Upper lobe of left lung (tissue), 6 donors: ENCODE measurements at places on chromosomes 4 and X. TPM values are rescaled to one million over a fixed set of nuclear protein-coding genes. Genes with fewer than 3 reads are reported as not detected.

DNA sequence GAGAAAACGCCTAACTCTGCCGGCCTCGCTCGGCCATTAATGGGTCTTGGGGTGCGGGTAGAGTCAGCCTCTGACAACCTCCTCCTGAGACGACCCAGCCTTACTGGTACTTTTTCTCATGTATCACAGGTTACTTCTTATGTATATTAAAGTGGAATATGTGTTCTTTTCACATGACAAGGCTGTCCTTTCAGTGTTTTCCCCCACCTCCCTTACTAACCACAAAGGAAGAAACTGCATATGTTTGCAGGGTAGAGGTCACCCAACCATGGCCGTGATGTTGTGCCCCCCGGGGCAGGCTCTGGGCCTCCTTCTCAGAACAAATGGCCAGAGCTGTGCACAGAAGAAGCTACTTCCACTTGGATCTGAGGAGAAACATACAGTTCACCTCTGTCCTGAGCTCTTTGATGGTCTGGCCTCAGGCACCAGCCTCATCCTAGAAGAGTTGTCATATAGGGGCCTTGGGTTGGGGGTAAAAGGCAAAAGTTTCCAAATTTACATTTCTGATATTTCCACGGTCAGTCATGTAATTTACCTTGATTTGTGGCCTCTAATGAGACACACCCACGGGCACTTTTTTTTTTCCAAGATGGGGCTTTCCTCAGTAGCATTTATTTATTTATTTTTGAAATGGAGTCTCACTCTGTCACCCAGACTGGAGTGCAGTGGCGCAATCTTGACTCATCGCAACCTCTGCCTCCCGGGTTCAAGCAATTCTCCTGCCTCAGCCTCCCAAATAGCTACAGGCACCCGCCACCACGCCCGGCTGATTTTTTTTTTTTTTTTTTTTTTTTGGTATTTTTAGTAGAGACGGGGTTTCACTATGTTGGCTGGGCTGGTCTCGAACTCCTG lies 1.9 kb downstream of the SOWAHD start:
- DNase-seq = no peak

DNA sequence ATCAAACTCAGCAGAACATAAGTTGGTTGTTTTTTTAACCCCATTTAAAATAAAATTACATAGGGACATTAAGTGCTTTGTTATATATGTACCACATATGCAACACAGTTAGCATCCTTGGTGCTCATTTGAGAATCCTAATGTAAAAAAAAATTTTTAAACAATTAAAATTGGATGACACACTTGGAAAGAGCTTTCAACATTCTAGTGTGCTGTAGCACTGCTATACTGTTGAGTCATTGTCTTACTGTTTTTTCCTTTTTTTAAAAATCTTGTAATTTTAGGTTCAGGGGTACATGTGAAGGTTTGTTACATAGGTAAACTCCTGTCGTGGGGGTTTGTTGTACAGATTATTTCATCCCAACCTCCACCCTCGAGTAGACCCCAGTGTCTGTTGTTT lies 12.8 kb downstream of the THAP9 start:
- DNase-seq = no peak

The RTL9 gene
- 0.33 TPM for total RNA-seq

The GPR34 gene
- total RNA-seq = 7.6 TPM

DNA sequence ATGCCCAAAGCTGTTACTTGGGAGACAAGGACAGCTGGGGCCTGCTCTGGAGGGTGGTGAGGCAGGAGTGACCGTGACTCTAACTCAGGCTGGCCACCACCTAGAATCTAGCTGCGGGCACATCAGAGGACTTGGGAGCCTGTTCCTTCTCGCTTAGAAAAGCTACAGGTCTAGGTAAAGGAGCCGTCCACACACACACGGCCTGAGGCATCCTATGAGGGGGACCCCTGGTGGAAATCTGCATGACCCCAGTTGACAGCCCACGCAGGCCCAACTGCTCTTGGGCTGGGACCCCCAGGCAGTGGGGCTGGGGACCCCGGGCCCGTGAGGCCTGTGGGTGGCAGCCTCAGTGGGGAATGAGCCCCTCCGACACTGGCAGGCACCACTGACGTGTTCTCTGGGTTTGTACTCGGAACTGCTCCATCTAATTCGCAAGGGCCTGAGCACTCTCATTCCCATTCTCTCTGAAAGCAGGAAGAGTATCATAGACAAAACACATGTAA lies 75.6 kb downstream of the ACOX3 start:
- no peak for DNase-seq

DNA sequence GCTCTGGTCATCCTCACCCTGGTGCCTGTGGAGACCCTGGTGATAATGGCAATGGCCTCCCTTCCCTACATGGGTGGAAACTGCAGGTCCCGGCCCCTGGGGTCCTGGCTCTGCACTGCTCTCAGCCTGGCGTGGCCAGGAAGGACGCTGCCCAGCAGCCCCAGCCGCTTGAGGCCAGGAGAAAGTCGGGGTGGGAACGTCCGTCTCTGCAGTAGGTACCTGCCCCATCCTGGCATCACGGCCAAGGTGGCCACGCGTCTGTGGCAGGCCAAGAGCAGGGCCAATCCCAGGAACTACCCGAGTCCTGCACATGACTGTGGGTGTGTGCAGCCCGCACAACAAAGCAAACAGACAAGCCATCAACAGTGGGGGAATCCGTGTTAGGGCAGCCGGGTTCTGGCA lies 33.8 kb downstream of the FGFRL1 start:
- peak; percentile 67 for DNase-seq

DNA sequence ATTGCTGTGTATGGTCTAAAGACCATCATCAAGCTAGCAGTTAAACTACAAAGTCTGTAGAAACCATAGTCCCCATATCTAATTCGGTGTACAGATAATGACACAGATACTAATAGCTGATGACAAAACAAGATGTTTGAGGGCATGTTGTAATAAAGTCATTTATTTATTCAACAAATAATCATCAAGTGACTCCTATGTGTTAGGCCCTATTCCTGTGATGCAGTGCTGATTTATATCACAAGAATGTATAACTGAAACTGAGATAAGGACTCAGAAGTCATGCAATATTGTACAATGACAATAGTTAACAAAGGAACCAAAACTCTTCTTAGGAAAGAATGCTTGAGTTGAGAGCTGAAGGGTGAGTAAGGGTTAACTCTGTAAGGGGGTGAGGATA lies 315.0 kb upstream of the NR3C2 start:
- DNase-seq = no peak

The GAGE2A gene
- not detected for total RNA-seq

- no peak for DNase-seq
Observed at GRCh38 chr4:77433418-77433733, 172.2 kb upstream of the CXCL13 start.

The SPATA4 gene
- total RNA-seq = not detected

DNA sequence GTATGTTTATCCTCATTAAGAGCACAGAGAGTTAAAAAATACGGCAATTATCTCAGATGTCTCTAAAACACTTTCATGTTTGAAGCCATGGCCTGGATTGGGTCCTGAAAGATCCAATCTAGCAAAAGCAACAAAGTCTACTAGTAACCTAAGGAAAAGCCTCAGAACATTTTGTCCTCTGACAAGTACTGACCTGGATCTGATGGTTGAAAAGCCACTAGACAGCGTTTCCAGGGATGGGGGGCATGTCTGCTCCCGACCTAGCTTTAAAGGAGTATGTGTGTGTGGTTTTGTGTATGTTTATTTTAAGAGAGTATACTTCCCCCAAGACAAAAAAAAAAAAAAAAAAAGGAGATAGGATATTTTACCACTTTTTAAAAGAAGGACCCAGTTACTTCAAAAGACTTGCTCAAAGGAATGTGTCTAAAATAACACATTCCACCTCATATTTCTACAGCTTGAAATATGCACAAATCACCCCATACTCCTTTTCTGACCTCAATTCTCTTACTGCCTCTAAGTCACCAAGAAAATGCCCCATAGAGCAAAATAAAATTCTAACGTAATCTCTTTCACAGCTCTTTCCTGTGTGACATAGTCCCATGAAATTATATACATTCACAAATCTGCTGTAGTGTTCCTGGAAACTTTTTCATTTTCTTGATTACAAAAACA lies 189.0 kb upstream of the TTC29 start:
- no peak for DNase-seq

GRCh38 chr4:108980455-108981239 lies 217.8 kb upstream of the ETNPPL start:
- no peak for DNase-seq

DNA sequence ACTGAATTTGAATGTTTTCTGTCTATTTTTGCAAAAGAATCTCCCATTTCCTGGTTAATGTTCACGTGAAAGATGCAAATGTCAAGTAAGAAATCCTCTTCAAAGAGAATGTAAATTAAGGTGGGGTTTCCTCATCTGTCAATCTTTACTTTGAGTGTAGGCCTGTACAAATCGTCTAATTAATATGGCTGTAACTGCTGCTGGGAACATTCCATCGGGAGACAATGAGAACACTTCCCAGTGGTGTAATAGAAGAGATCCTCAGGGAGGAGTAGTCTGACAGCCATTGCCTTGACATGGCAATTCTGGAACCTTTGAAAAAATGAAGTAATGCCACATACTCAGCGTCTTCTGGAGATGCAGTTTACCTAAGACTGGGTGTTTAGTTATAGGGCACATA lies 3.7 kb downstream of the EREG start:
- DNase-seq = no peak

- DNase-seq = no peak
Observed at GRCh38 chrX:153443476-153444332, 2.2 kb downstream of the TREX2 start.

GRCh38 chr4:112752061-112752460 lies 115.1 kb downstream of the LARP7 start:
- no peak for DNase-seq

DNA sequence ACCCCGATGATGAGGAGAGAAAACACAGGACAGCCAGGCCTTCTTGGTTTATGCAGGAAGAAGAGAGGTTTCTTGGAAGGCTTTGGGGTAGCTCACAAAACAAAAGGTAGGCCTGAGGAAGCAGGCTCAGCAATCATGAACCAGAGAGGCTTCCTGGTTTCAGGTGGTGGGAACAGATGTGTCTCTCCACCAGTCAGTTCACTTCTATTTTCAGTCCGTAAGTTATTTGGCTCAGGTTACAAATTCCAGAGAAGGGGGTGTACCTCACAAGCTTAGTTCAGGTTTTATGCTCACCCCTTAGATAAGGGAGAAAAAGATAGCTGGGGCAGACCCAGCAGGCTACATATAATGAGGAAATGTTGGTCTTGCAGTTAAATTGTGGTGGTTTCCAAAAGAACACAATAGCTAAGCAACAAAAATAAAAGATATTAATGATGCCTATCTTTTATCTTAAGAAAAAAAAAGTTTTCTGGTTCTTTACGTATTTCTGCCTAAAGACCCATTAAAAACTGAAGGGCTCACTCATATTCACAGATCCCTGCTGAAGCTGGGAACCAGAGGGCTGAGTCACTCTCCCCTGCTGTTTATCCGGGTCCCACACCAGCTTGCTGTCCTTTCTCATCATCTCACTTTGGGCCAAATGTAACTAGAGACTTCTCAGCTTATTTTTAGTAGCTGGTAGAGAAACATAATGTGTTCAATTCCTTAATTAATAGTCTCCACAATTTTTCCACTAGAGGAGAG lies 177.0 kb downstream of the CAMK2D start:
- DNase-seq = no peak

DNA sequence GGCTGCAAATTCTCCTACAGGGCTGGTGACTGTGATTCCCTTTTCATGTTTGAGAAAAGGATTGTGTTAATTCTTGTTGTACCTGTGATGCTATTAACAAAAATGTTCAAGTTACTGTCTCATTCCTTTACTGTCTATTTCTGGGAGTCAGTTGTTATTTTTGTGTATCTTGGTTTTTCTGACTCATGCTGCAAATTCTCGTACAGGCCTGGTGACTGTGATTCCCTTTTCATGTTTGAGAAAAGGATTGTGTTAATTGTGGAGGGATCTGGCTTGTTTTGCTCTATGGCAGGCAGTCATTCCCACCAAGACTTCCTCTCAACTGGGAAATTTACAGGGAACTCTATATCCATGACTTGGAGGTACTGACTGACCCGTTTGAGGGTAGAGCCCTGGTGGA lies 693.4 kb upstream of the INTU start:
- no peak for DNase-seq

The GABRQ gene
- total RNA-seq = not detected

DNA sequence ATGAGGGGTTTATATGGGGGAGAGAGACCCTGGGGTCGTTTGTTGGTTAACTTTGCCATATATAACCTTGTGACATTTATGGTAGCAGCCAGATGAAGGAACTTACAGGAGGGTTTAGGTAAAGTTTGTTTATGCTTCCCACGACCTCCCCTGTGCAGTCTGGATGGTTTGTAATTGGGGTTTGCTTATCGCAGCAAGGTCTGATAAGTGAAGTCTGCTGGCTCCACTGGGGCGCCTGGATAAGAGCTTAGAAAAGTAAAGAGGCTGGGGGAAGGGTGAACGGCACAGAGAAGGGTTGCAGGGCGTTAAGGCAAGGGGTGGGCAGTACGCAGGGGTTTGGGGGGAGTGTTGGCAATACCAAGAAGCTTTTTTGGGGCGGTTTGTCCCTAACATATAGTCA lies 98.7 kb downstream of the KDM6A start:
- DNase-seq = no peak

GRCh38 chr4:18389115-18389514 lies 367.6 kb upstream of the LCORL start:
- DNase-seq = no peak

GRCh38 chrX:10893366-10893765 lies 217.8 kb upstream of the HCCS start:
- DNase-seq = no peak

DNA sequence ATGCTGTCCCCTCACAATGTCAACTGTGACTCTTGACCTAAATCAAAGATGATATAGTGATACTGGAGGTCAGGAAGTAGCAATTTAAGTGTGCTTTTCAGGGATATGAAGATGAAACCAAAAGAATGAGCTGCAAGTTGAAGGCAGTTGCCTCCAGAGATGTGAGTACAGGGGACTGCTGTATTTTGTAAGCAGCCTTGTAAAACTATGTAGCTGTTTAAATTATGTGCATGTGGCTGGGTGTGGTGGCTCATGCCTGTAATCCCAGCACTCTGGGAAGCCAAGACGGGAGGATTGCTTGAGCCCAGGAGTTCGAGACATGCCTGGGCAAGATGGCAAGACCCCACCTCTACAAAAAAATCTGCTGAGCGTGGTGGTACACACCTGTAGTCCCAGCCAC lies 15.1 kb upstream of the TNIP2 start:
- DNase-seq = no peak

The NKAP gene
- 8.6 TPM for total RNA-seq

The SYP gene
- total RNA-seq = 2.1 TPM

- no peak for DNase-seq
Observed at GRCh38 chr4:140113653-140114052, 40.3 kb downstream of the MAML3 start.

DNA sequence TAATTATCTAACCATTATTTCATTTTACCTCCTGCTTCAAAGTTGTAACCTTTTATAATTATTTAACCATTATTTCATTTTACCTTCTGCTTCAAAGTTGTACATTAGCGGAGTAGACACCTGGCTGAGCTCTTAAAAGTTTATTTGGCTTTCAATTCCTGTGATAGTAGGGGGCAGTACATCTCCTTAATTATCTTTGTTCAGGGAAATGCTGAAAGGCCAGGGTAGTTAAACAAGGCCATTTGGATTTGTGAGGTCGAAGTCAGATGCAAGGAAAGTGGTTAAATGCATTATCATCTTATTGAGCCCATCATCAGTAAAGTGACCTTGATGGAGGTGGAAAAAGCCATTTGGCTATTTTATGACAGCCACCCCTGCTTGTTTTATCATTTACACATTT lies 210.6 kb downstream of the TENM3 start:
- no peak for DNase-seq

- DNase-seq = no peak
Observed at GRCh38 chr4:71765821-71766383, 18.0 kb downstream of the GC start.

The ZNF157 gene
- total RNA-seq = not detected
